PC-9 (cell line): ENCODE measurements at places on chromosomes 1 and 21.

DNA sequence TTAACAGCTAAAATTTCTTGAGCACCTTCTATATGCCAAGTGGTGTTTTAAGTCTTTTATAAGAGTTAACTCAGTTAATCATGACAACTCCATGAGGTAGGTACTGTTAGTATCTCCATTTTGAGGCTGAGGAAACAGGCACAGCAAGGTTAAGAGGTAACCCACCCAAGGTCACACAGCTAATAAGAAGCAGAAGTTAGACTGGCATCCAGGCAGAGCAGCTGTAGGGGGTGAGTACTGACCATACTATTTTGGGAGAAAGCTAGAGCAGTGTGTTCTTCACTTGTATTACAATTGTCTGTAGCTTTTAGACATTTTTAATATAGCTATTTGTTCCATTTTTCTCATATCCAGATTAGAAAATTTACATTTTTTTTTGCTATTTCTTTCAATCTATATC, 4.8 kb downstream of the ATP6V1G3 start:
- DNase-seq, result no peak

- DNase-seq, result no peak
Observed at GRCh38 chr1:47106792-47107191, 30.4 kb upstream of the CYP4A22 start.

GRCh38 chr1:157678721-157679120, 21.8 kb downstream of the FCRL3 start:
- no peak for DNase-seq

DNA sequence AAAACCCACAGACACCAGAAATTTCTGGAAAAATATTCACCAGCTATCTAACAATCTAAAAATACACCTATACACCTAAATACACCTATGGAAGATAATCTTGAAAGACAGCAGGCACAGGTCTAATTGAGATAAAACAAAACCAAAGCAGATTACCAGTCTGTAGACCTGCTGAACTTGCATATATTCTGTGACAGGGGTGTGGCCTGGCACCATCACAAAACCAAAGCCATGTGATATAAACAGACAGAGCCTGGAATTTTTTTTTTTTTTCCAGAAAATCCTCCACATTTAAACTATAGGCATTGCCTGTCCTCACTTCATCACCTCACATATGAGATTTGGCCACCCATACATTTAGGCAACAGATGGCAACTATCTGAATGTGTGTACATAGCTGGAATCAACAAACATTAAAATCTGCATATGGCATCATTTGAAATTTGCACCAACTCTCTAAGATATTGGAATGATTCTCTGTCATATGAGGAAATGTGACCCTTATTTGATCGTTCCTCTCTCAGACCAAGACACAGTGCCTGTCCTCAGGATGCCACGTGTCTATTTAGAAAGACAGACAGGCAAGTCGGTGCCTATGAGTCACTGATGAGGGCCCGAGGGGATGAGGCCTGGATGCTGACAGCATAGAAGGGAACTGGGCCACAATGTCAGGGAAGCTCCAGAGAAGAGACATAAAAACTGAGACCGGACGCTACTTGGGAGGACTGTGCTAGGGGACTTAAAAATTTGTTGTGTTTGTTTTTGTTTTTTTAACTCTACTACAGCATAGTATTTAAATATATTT, 32.6 kb downstream of the NMNAT2 start:
- DNase-seq, result no peak

GRCh38 chr21:31316488-31317169, 27.4 kb downstream of the TIAM1 start:
- peak; percentile 86 for DNase-seq

- DNase-seq, result no peak
Observed at GRCh38 chr21:45556645-45557615, 14.7 kb upstream of the SLC19A1 start.

GRCh38 chr1:232164078-232164963, 465.6 kb downstream of the SIPA1L2 start:
- no peak for DNase-seq

GRCh38 chr1:245156041-245156735, 1.4 kb downstream of the KIF26B start:
- peak; percentile 67 for DNase-seq

DNA sequence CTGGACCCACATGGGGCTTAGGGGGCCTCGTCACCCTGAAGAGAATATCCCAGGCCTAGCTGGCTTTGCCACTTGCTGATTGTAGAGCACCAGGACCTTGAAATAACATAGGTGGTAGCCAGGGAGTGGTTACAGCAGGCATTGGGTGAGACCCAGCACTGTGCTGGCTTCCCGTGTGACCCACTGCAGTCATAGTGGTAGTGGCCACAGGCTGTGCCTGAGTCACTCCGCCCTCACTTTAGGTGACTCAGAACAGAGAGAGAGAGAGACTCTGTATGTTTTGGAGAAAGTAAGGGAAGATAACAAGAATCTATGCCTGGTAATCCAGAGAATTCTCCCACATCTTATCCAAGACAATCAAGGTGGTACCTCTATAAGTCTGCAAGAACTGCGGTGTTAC, 98.7 kb upstream of the LHX8 start:
- no peak for DNase-seq

GRCh38 chr21:15706696-15707095, 23.1 kb upstream of the USP25 start:
- peak; percentile 59 for DNase-seq

GRCh38 chr1:1402072-1402900, 3.2 kb upstream of the CCNL2 start:
- peak; percentile 25 for DNase-seq

GRCh38 chr1:27144920-27145661, 9.8 kb downstream of the SLC9A1 start:
- no peak for DNase-seq

- DNase-seq, result no peak
Observed at GRCh38 chr1:27545271-27545670, 55.3 kb upstream of the WASF2 start.

GRCh38 chr1:109790735-109791494, 27.2 kb upstream of the EPS8L3 start:
- DNase-seq, result peak; percentile 82

DNA sequence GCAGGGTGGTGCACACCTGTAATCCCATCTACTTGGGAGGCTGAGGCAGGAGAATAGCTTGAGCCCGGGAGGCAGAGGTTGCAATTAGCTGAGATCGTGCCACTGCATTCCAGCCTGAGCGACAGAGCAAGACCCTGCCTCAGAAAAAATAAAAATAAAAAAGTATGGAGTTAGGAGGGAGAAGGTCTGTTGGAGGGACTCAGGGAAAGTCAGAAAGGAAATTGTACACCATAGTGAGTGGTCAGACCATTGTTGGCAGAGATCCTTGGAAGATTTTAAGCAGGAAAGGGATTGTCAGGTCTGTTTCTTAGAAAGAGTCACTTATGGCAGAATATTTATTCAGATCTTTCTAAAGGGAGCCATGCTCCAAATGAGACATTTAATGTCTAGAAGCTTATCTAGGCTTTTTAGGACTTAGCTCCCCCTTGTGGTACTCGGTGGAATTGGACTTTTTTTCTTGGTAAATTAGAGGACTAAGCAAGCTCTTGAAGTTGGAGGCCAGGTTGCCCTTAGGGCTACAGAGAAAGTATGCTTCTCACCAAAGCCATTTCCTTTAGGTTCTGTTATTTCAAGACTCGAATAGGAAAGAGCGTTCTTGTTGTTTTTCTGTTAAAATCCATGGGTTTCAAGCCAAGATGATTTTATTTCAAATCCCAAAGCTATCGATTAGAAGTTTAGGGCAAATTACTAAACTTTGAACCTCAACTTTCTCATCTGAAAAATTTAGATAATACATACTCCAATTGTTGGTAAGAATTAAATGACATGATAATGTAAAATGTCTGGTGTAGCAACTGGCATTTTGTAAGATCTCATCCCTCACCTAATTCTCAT, 16.5 kb downstream of the MIA3 start:
- peak; percentile 63 for DNase-seq
